ENCODE measurements at places on chromosomes 1 and 21.

GRCh38 chr1:226381226-226381998, 26.5 kb downstream of the PARP1 start:
- H3K27me3 ChIP-seq = no peaks in the 10 kb centered on the region
- H3K36me3 ChIP-seq = peaks cover 100% of the 10 kb centered on the region

DNA sequence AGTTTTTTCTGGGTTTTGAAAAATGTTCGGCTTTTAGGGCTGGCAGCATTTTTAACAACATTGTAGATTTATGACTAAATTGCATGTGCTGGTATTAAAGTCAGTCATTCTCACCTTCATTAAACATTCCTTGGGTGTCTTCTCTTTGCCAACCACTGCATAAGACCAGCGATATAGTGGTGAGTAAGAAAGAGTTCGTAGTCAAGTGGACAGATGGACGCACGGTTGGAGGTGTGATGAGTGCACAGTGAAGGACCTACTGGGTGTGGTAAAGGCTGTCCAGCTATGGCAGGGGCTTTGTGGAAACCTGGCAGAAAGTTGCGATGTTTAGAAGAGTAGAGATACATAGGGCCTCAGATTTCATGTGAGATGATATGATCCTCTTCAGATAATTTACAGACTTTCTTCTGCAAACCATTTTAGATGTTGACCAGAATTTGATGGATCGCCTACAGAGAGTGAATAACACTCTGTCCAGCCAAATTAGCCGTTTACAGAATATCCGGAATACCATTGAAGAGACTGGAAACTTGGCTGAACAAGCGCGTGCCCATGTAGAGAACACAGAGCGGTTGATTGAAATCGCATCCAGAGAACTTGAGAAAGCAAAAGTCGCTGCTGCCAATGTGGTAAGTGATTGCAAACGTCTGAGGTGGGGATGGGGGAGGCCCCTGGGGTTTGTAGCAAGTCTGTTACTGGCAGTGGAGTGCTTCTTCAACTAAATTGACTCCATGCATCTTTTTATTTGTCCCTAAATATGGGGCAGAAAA, 56.0 kb upstream of the LAMC2 start:
- H3K36me3 ChIP-seq = peaks cover 18% of the 10 kb centered on the region
- H3K4me3 ChIP-seq = no peak overlapping the region
- DNase-seq = no peak
- H3K4me1 ChIP-seq = no peaks in the 10 kb centered on the region
- H3K27me3 ChIP-seq = no peaks in the 10 kb centered on the region
- H3K27ac ChIP-seq = no peak overlapping the region

DNA sequence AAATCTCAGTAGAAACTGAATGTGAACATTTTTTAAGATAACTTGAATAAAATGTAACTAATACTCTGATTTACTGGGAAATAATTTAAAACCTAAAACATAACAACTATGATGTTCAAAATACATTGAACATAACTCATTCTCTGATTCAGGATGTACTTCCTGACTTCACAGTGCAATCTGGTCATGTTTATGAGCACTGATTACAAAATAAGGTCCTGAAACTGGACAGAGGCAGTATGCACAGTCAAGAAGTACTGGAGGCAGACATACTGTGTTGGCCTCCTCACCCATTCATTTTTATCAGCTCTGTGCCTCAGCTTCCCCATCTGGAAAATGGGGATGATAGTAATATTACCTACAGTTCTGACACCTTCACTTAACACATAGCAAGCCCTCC, 651.3 kb downstream of the PTPRC start:
- no peaks in the 10 kb centered on the region for H3K36me3 ChIP-seq
- no peak overlapping the region for H3K4me3 ChIP-seq
- no peaks in the 10 kb centered on the region for H3K4me1 ChIP-seq
- DNase-seq = no peak

- H3K4me3 ChIP-seq = no peak overlapping the region
- no peaks in the 10 kb centered on the region for H3K27me3 ChIP-seq
- DNase-seq = no peak
- H3K4me1 ChIP-seq = no peaks in the 10 kb centered on the region
- H3K27ac ChIP-seq = no peak overlapping the region
These were observed 1.7 kb downstream of the ANGPTL3 start for GRCh38 chr1:62599044-62599443.

DNA sequence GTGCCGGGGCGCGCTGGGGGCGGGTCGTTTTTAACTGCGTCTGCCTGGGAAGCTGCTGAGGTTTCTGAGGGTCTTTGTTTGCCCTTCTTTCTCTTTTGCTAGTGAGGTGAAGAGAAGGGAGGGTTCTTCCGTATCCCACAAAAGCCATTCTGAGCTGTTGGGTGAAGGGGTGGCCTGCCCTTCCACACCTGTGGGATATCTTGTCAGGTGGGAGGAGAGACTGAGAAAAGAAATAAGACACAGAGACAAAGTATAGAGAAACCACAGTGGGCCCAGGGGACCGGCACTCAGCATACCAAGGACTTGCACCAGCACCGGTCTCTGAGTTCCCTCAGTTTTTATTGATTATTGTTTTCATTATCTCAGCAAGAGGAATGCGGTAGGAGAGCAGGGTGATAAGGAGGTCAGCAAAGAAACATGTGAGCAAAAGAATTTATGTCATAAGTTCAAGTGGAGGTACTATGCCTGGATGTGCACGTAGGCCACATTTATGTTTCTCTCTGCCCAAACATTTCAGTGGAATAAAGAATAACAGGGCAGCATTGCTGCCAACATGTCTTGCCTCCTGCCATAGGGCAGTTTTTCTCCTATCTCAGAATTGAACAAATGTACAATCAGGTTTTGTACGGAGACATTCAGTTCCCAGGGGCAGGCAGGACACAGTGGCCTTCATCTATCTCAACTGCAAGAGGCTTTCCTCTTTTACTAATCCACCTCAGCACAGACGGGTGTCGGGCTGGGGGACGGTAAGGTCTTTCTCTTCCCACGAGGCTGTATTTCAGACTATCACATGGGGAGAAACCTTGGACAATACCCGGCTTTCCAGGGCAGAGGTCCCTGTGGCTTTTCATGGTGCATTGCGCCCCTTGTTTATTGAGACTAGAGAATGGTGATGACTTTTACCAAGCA, 972 bp downstream of the PGBD2 start:
- no peaks in the 10 kb centered on the region for H3K36me3 ChIP-seq
- no peak for DNase-seq
- H3K27me3 ChIP-seq = no peaks in the 10 kb centered on the region
- peaks cover 16% of the 10 kb centered on the region for H3K4me1 ChIP-seq
- peak overlapping the region; percentile 72 for H3K4me3 ChIP-seq

GRCh38 chr21:33265664-33266049, 510 bp upstream of the IL10RB start:
- H3K27me3 ChIP-seq = no peaks in the 10 kb centered on the region
- peaks cover 10% of the 10 kb centered on the region for H3K4me1 ChIP-seq
- peak overlapping the region; percentile 78 for H3K27ac ChIP-seq
- peak overlapping the region; percentile 87 for H3K4me3 ChIP-seq

GRCh38 chr1:43036932-43037331, 78.3 kb upstream of the SLC2A1 start:
- DNase-seq = no peak
- H3K27me3 ChIP-seq = no peaks in the 10 kb centered on the region
- no peak overlapping the region for H3K4me3 ChIP-seq
- no peak overlapping the region for H3K27ac ChIP-seq
- no peaks in the 10 kb centered on the region for H3K4me1 ChIP-seq

DNA sequence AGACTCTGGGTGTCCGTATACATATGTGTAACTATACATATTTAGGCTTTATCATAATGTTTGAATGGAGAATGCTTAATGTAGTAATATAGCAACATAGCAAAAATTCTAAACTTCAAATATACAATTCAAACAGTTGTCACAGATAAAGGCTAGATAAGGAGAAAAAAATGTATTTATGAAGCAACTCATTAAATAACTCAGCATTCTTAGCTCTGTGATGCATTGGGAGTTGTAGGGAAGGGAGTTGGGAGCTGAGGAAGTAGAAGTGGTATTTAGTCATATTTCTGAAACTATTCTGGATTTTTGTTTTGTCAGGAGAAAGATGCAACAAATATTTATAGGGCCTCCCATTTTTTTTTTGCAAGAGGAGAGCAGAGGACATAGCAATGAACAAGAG, 197.8 kb downstream of the PBX1 start:
- no peaks in the 10 kb centered on the region for H3K36me3 ChIP-seq
- no peak overlapping the region for H3K4me3 ChIP-seq
- no peaks in the 10 kb centered on the region for H3K4me1 ChIP-seq
- DNase-seq = no peak
- no peak overlapping the region for H3K27ac ChIP-seq
- H3K27me3 ChIP-seq = no peaks in the 10 kb centered on the region

DNA sequence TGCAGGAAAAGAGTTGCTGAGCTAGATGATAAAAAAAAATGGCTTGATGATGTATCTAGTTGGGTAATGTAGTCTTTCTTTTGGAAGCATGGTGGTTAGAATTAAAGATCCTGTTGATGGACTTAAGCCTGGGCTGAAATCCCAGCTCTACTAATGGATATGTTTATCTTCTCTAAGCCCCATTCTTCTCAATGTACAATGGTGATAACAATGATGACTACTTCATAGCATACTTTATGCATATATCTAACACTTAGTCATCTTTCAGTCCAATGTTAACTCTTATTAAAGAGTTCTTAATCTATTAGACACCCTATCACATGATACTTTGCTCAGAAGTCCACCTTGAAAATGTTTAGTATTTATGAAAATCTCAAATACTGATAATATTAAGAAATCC, 189.5 kb downstream of the PLA2G4A start:
- no peaks in the 10 kb centered on the region for H3K4me1 ChIP-seq
- H3K36me3 ChIP-seq = no peaks in the 10 kb centered on the region
- no peak for DNase-seq
- no peak overlapping the region for H3K4me3 ChIP-seq

DNA sequence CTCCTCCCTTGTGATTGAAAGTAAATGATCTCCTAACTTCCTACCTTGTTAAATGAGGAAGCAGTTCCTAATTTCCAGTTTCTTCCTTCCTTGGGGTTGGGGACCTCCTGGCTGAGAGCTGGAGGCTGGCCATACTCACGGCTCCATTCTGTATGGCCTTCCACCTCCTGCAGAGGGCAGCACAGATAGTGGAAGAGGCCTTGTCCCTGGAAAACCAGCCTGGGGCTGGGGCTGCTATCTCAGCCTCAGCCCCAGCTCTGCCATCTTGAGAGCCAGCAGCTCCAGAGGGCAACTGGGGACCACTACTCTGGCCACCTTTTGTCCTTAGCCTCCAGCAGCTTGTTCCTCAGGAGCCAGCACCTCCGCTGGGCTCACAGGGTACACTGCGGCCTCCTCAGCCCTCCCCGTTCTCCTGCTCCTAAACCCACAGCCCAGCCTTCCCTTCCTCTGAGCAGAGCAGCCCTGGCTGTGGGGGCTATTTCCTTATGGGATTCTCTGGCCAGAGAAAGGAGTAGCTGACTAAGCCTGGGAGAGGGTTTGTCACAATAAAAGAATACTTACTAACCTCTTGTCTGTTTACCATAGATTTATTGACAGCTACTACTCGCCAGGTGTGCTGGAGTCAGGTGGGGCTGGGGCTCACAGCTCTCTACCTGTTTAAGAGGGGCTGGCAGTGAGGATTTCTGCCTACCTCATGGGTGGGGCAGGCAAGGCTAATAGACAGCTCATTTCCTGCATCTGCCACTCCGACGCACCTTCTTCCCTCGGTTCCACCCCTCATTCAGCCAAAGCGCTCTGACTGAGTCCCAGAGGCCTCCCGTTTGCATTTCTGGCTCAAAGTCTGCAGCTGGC, 6.3 kb downstream of the TMEM234 start:
- H3K27me3 ChIP-seq = no peaks in the 10 kb centered on the region
- peak; percentile 75 for DNase-seq
- no peak overlapping the region for H3K27ac ChIP-seq
- H3K36me3 ChIP-seq = peaks cover 11% of the 10 kb centered on the region

GRCh38 chr1:99456536-99456935, 189.4 kb upstream of the PALMD start:
- no peaks in the 10 kb centered on the region for H3K36me3 ChIP-seq
- H3K4me1 ChIP-seq = no peaks in the 10 kb centered on the region
- H3K27ac ChIP-seq = no peak overlapping the region
- H3K4me3 ChIP-seq = no peak overlapping the region
- no peak for DNase-seq

DNA sequence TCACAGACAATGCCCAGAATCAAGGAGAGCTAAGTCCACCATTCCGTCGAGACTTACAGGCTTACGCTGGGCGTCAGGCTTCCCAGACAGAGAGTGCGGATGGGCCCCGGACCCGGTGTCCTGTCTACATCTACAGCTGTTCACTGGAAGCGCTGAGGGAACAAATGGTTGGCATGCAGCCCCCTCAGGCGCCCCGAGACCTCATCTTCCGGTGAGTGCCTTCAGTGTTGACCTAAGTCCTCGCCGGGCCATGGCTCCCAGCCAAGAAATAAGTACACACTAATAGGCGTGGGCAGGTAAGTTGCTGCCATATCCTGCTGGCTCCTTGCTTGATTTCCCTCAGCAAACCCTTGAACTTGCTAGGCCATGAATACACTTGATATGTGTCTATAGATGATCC, 26.2 kb downstream of the HYI start:
- H3K27ac ChIP-seq = no peak overlapping the region
- peaks cover 72% of the 10 kb centered on the region for H3K36me3 ChIP-seq
- DNase-seq = no peak
- H3K27me3 ChIP-seq = no peaks in the 10 kb centered on the region

GRCh38 chr1:2384130-2384860, 7.1 kb downstream of the MORN1 start:
- no peaks in the 10 kb centered on the region for H3K27me3 ChIP-seq
- no peak for DNase-seq
- H3K4me3 ChIP-seq = no peak overlapping the region
- peaks cover 3% of the 10 kb centered on the region for H3K4me1 ChIP-seq
- H3K27ac ChIP-seq = no peak overlapping the region

GRCh38 chr1:210949039-210949438, 184.9 kb downstream of the KCNH1 start:
- H3K36me3 ChIP-seq = no peaks in the 10 kb centered on the region
- H3K4me3 ChIP-seq = no peak overlapping the region
- no peaks in the 10 kb centered on the region for H3K4me1 ChIP-seq

GRCh38 chr1:118981436-118981835, 6.7 kb downstream of the TBX15 start:
- DNase-seq = no peak
- no peak overlapping the region for H3K27ac ChIP-seq
- H3K36me3 ChIP-seq = no peaks in the 10 kb centered on the region
- H3K4me1 ChIP-seq = peaks cover 6% of the 10 kb centered on the region
- no peak overlapping the region for H3K4me3 ChIP-seq
- peaks cover 98% of the 10 kb centered on the region for H3K27me3 ChIP-seq

Measured in common myeloid progenitor, CD34-positive (primary cell).